ENCODE measurements at places on chromosomes 11 and 22.

- no peak for DNase-seq
Observed at GRCh38 chr22:27378995-27379394, 422.6 kb downstream of the MN1 start.

DNA sequence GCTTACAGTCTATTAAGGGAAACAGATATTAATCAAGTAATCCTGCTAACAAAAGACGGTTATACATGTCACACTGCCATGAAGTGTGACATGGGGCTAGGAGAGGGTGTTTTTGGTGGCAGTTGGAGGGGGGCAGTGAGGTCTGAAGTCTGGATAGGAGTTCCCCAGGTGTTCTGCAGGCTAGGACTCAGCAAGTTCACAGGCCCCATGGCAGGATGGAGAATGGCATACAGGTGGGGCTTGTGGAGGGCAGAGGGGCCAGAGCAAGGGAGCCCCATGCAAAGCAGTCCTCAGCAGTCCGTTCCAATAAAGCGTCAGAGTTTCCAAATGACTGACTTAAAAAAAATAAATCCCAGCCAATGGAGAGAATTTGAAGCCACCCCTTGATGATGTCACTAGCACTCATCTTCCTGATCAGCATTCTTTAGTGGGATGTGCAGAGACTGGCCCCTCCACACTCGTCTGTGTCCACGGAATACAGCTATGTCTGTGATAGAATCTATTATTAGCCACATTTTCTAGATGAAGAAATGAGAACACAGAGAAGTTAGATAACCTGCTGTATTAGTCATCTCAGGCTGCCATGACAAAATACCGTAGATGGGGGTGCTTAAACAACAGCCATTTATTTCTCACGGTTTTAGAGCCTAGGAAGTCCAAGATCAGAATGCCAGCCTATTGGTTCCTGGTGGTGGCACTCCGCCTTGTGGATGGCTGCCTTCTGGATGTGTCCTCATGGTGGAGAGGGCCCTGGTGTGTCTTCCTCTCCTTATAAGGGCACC, 32.6 kb downstream of the PRDM11 start:
- DNase-seq: no peak

DNA sequence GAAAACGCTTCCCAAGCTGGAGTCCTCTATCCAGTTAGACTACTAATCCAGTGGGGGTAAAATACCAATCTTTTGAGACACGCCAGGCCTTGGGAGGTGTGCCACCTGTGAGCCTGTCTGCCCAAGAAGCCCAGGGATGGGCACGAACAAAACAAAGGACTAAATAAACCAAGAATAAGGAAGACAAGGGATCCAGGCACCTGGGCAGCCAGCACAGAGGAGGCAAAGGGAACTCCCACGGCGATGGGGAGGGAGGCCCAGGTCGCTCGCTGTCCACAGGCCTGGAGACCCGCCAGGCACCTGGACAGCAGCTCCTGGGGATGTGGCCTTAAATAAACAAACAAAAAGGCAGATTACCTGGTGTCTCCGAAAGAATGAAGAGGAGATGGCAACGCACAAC, 31.4 kb downstream of the LRFN4 start:
- no peak for DNase-seq

DNA sequence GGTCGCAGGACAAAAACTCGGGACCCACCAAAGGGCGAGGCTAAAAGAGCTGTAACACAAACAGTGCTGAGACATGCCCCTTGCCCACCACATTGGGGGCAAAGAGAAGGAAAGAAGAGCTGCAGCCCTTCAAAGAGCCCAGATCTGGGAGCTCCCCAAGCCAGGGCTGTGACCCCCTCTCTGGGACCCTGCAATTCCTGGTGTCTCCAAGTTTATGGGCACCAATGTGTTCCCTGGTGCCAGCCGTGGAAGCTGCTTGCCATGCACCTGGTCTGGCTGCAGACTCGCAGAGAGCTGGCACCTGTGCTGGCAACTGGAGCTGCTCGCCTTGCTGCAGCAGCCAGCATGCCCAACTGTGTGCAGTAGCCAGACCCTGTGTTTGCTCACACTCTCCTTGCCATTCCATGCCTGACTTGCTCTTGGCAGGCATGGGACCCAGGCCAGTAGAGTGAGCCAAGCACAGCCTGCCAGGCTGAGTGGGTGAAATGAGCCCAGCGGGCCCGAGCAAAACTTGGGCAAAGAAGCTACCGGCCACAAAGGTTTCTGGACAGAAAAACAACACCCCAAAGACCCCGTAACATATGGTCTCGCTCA, 16.0 kb downstream of the RRP8 start:
- DNase-seq: no peak

- no peak for DNase-seq
Observed at GRCh38 chr22:44677871-44678555, 24.0 kb upstream of the PRR5 start.

- no peak for DNase-seq
Observed at GRCh38 chr11:1502954-1503707, 16.6 kb upstream of the MOB2 start.

GRCh38 chr22:26450453-26451185, 21.6 kb downstream of the ASPHD2 start:
- DNase-seq: no peak

DNA sequence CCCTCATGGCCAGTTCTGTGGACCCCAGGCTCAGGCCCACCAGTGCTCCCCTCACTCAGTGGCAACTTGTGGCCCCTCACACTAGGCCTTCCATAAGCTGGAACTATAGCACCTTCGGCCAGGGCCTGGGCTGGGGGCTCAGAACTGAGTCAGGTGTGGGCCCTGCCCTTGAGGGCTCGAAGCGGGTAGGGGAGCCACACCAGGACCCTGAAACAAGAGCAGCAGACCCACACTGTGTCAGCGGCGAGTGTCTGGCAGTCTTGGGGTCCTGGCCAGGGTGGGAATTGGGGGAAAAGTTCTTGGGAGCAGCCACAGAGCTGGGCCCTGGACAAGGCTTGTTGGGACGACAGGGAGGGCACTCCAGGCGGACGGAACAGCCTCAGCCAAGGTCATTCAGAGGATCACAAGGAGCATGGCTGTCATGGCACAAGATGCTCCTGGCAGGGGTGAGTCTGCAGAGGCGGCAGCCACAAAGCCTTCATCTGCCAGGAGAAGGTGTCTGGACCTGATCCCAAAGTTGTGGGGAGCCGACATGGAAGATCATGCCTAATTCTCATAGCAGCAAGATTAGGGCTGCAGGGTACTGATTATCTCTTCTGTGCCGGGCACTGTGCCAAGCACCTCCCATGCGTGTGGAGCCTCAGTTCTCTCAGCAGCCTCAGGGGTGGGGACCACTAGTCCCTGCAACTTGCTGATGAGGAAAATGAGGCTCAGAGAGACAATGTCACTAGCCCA, 50.7 kb downstream of the SHISAL1 start:
- DNase-seq: no peak

GRCh38 chr22:38418589-38418988, 36.4 kb downstream of the KCNJ4 start:
- DNase-seq: no peak

- DNase-seq: no peak
Observed at GRCh38 chr11:64062185-64063039, 26.7 kb downstream of the FLRT1 start.

DNA sequence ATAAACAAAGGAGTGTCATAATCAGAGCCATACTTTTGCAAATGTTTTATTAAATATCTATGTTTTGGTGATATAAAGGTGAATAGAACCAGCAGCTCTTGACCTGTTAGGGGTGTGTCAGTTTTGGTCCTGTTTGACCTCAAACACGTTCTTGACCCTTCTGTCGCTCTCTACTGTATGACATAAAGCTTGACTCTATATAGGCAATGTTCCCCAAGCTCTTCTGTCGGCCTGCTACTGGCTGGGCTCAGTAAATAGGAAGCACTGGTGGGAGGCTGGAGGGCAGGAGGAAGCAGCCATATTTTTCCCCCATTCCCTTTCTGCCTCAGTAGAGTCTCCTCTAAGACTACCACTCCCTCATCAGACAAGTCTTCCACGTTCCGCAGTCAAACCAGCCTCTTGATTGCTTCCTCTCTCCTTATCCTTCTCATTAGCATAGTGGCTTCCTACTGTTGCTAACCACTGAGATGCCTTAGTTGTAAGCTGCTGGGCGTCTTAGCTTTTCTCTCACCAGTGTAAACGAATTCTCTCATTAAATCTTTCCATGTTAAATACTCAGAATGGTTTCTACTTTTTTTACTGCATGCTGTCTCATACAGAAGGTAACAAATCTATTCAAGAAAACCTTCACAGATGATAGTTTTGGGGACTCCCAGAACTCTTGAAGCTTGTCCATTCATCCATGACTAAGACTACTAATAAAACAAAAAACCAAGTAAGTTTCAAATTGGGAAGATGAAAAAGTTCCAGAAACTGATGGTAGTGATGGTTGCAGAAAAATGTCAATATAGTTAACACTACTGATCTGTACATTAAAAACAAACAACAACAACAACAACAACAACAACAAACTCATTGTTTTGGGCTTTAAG, 3.3 kb downstream of the NPAT start:
- no peak for DNase-seq

GRCh38 chr11:8328848-8329330, 65.2 kb upstream of the LMO1 start:
- DNase-seq: peak; percentile 98

GRCh38 chr11:27119396-27119795, 78.8 kb downstream of the BBOX1 start:
- no peak for DNase-seq

DNA sequence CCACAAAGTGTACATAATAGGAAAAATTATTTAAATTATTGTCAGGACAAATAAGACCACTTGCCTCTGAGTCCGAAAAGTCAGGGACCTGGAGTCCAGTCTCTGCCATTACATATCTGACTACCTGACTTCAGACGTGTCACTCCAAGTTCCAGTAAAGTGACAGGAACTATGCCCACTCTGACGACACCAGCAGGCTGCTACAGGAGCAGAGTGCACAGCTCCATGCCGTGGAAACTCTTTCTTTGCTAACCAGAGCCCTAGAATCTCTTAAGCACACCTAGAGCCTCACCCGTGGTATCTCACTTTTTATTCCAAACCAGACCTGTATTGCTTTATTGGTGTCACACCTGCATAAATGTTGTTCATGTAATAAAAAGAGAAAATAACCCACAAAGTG, 93.7 kb downstream of the PLEKHA7 start:
- no peak for DNase-seq

DNA sequence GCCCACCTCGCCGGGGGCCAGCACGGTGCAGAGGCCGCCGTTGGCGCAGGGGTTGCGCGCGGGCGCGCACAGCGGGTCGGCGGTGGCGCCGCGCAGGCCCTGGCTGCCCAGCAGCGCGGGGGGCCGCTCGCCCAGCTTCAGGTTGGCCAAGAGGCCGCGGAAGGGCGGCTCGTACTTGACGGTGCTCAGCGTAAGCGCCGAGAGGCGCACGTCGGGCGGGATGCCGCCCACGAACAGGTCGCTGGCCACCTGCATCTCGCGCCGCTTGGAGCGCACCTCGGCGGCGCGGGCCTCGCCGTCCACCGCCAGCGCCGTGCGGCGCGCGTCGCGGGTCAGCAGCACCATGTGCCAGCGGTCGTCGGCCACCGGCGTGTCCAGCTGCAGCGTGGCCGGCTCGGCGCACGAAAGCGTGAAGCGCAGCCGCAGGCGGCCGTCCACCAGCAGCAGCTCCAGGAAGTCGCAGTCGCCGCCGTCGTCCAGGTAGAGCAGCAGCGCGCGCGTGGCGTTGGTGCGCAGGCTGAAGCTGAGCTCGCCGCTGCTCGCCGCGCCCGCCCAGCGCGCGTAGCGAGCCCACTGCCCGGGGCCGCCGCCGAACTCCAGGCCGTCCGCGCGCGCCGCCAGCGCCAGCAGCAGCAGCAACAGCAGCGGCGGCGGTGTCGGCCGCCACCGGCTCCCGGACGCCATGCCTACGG, 9.8 kb downstream of the NRXN2 start:
- DNase-seq: no peak

- no peak for DNase-seq
Observed at GRCh38 chr11:8501836-8502235, 92.2 kb downstream of the STK33 start.

- DNase-seq: no peak
Observed at GRCh38 chr11:23729088-23729487, 767.8 kb upstream of the LUZP2 start.

DNA sequence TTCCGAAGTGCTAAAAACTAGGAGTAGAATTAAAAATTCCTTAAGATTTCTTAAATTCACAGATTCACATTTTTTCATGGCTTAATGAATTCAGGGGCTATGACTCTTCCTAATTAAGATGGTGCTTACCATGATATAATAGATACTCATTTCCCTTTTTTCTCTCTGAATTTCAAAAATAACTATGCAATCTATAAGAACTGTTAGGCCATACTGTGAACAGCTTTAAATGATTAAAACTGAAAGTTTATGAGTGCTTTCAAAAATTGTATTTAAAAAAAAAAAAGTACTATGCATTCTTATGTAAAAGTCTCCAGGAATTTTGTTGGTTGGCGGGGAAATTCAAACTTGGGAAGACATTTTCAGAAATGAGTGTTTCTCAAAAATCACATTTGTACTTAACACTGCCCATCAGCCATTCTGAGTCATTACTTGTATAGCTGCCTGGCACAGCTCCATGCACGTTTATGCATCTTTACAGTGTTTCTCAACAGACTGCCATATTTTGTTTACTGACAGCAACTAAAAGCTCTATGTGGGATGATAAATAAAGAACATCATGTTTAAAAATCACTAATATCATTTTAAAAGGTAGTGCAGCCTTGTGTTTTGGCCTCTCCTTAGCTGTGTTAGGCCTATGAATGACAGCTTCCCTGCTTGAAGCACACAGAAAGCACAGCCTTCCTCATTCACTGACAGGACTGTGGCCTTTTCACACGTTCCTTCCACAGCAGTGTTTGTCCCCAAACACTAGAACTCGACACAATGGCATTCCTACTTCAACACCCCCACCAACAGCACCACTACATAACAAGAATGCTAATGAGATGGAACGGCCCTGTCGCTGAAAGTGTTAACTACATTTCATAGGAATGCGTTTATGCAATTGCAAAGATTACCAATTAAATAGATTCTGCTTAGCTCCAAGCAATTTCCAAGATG, 131.4 kb downstream of the DCDC1 start:
- DNase-seq: no peak

DNA sequence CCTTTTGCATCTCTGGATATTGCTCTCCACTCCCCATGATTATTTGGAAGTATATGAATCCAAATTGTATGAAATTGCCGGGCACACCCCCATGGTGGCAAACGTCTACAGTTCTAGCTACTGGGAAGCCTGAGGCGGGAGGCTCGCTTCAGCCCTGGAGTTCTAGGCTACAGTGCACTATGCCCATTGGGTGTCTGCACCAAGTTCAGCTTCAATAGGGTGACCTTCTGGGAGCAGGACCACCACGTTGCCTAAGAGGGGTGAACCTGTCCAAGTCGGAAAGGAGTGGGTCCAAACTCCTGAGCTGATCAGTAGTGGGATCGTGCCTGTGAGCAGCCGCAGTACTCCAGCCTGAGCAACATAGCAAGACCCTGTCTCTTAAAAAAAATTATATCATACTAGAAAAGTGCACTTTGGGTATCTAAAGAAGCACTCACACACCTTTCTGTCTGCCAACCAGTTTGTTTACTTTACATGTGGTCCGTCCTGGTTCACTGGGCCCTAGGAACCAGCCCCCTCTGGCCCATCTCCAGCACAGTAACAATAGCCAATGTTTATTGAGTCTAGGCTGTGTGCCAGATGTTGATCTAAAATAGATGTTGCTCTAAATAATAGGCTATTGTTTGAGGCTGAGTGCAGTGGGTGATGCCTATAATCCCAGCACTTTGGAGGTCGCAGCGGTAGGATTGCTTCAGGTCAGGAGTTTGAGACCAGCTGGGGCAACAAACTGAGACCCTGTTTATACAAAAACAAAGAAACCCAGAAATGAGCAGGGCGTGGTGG, 16.4 kb upstream of the KAT5 start:
- DNase-seq: no peak

- DNase-seq: no peak
Observed at GRCh38 chr11:88377646-88378045, 40.1 kb upstream of the CTSC start.
